ENCODE measurements at places on chromosomes 3 and 15.
A peak's percentile ranks its signal among the peaks of the same experiment; 100 is the strongest.

- no peak for DNase-seq
These were observed 92.4 kb downstream of the GHSR start for GRCh38 chr3:172355836-172356235.

DNA sequence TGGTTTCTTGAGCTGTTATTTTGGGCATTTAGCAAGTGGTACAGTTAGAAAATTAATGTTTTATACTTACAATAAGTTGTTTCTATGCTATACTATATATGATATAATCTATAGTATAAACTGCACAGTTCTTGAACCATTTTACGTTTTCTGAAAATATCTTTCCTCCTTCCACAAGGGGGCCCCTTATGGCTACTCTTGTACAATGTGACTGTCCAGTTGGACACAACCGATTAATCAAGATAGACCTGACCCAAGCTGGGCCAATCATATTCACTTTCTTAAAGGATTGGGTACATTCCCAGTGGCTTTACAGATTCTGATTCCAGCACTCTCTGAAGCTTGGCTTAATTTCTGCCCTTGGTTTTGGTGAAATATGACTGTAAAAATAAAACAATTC lies 953.4 kb downstream of the AGBL1 start:
- no peak for DNase-seq

DNA sequence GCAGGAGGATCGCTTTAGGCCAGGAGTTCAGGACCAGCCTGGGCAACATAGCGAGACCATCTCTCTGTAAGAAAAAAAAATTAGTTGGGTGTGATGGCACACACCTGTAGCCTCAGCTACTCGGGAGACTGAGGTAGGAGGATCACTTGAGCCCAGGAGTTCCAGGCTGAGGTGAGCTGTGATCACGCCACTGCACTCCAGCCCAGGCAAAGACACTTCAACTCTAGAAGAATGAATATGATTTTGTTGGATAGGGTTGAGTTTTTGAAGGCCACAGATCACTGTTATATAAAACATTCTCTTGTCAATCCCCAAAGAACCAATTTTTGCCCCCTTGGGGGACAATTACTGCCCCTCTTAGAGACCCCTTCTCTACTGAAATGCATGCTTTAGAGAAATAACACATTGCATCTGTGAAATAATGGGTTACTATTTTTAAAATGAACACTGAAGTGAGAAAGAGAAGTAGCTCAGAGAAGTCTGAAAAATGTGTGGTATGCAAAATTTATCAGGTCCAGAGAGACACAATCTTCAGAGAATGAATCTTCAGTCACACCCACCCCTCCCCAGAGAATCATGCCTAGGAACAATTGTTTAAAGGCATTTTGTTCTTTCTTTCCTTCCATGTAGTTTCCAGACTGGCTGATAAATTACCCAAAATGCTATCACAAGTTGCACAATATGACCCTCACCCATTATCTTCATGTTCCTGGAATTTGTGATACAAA lies 42.7 kb downstream of the METTL6 start:
- no peak for DNase-seq

GRCh38 chr3:111616417-111617105 lies 21.4 kb upstream of the ZBED2 start:
- peak; percentile 45 for DNase-seq

DNA sequence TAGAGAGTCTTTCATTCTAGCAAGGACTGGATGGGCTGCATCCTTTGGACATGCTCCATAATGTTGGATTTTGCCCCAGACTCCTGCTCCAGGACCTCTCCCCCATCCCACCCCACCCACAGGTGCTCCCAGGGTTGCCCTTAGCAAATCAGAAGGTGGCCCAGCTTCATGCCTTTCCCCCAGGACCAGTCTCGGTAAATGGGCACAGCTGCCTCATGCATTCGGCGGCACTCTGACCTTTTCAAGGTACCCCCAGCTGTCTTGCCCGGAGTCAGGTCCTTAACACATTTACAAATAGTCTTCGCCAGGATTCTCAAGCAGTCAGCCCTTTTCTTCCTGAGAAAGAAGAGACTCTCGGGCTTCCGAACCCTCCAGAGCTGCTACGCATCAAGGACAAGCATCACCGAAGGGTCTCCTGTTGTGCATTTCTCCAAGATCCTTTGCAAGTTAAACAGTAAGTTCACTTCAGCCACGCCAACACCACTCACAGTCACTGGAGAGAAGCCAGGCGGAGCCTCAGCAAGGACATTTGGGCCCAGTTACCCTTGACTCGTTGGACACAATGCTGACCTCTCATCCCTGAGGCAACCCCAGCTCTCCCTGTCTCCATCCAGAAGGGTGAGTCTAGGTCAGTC lies 287.8 kb downstream of the FAM43A start:
- no peak for DNase-seq

GRCh38 chr15:73004462-73004861 lies 47.8 kb upstream of the NEO1 start:
- no peak for DNase-seq

DNA sequence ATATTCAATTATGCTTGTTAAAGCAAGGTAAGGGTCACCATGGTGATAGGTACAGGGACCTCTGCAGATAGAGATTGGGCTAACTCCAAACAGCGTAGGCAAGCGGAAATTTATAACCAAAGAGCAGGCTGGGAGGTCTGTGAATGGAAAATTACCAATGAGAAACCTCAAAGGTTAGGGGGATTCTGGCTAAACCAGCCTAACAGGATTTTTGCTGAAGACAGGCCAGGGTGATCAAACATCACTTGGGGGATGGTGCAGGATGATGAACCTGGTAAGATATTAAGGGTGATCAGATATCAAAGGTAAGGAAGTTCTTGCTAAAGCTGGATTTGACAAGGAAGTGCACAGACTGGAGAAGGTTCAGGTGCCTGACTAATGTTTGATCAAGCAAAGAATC lies 35.3 kb upstream of the SNRPN start:
- DNase-seq = no peak

DNA sequence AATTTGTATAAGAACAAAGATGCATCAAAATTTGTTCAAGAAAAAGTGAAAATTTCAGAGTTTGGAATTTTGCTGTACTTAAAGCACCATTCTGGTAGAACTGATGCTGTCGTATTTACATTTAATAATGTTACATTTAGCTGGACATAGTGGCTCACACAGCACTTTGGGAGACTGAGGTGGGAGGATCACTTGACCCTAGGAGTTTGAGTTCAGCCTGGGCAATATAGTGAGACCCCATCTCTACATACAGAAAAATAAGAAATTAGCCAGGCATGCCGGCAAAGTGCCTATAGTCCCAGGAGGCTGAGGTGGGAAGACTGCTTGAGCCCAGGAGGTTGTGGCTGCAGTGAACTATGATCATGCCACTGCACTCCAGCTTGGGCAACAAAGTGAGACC lies 51.5 kb upstream of the SKIL start:
- no peak for DNase-seq
